ENCODE measurements at places on chromosomes 7 and 10.

DNA sequence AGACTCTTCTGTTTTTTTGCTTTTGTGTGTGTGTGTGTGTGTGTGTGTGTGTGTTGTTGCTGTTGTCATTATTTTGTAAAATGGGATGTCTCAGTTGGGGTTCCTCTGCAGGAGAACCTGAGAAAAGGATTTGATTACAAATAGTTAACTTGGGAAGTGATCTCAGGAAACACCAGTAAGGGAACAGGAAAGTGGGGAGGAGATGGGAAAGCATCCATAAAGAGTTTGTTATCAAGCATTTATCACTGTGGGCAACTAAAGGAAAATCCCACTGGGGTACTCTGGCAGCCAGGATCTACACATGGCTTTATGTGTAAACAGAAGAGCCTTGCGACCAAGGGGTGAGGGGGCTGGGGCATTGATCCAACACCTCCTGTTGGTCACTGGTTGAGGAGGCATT, 485.4 kb downstream of the KCNMA1 start:
- DNase-seq: no peak

GRCh38 chr10:30800368-30800767, 170.8 kb upstream of the LYZL2 start:
- DNase-seq: no peak

GRCh38 chr10:102492983-102493382, 9.5 kb downstream of the ACTR1A start:
- DNase-seq: no peak

DNA sequence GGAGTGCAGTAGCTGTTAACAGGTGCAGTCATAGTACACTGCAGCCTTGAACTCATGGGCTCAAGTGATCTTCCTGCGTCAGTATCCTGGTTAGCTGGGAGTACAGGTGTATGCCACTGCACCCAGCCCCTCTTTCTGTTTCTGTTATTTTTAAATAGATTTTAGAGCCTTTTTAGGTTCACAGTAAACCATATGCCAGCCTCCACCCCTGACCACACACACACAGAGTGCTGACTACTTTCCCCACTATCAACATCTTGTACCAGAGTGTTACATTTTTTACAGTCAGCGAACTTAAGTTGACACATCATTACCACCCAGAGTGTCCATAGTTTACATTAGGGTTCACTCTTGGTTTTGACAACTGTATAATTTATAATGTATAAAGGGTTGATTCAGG, 32.1 kb downstream of the MARCHF5 start:
- DNase-seq: no peak

- no peak for DNase-seq
These were observed 7.8 kb downstream of the SHH start for GRCh38 chr7:155804431-155804831.

- peak; percentile 94 for DNase-seq
These were observed 168.0 kb downstream of the PTPN20 start for GRCh38 chr10:47079204-47079580.

- peak; percentile 94 for DNase-seq
These were observed 142.8 kb upstream of the CALCR start for GRCh38 chr7:93717217-93717900.

- DNase-seq: no peak
These were observed 304.3 kb downstream of the PTPRN2 start for GRCh38 chr7:158283016-158283974.

DNA sequence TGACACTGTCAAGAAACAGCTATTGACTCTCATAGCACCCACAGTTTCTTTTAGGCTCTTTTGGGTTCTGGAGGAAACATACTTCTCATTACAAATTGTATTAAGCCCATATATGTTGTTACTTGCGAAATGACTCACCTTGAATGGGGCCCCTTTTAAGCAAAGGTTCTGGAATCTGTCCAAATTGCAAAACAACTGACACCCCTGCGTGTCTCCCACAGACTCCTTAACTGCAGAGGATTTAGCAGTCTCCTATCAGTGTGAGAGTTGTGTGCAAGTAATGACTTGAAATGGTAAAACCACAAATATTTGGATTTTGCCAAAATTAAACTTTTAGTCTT, 192.3 kb downstream of the DNAJC1 start:
- peak; percentile 79 for DNase-seq

DNA sequence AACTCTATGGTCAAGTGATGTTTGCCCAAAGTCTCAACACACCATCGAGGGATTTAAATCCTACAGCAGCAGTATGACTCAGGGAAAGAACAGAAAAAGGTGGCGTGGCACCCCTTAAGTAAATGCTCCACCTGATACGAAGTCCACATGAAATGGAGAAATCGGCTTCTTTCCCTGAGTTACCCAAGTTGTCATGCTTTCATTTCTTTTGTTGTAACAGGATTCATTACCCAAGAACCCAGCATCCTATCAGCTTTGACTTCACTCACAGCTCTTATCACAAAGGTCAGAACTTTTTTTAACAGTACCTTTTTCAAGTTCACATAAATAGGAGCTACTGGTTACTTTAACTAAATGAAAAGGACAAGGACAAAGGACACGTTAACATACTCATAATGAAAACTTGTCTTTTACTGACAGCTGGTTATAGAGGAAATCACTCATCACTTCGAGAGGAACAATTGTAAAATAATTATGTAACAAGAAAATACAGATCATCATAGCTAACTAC, 219.8 kb upstream of the FRMD4A start:
- no peak for DNase-seq

- no peak for DNase-seq
These were observed 408.3 kb upstream of the ANKRD30A start for GRCh38 chr10:36717118-36717517.

- DNase-seq: peak; percentile 7
These were observed 40.8 kb upstream of the HECW1 start for GRCh38 chr7:43071604-43072003.

DNA sequence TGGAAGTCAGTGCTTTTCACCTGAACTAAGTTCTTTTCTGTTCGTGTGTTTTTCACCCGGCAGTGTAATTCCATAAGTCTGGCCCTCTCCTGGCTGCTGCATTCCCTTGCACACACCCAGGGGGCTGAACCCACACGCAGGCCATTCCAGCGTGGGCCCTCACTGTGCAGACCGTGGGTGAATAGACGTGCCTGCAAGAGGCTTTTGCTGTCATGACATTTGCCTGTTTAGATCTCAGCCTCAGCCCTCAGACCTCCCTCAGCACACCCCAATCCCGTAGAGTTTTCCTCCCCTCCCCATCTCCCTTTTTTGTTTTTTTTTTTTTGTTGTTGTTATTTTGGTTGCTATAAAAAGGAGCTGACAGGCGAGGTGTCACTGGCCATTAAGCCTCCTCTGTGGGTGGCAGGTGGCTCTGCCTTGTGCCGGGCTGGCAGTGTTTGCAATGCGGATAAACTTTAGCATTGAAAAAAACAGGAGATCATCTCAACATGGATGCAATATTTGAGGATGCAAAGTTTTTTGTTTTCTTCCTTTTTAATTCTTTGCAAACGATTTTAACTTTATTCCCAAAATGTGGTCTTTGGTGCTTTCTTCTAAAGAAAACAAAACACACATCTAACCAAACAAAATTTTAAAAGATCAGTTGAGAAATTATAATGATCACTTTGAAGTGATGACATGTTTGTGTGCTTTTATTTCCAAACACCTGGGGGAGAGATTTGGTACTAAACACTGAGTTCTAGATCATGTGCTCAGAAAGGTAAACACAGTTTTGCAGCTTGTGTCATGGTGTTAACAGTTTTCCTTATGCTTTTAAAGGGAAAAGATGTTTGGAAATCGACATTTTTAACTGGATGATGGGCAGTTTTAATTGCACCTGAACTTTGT, 58.8 kb downstream of the WDR37 start:
- DNase-seq: no peak

- DNase-seq: no peak
These were observed 41.1 kb downstream of the PTPRZ1 start for GRCh38 chr7:121913947-121914675.

DNA sequence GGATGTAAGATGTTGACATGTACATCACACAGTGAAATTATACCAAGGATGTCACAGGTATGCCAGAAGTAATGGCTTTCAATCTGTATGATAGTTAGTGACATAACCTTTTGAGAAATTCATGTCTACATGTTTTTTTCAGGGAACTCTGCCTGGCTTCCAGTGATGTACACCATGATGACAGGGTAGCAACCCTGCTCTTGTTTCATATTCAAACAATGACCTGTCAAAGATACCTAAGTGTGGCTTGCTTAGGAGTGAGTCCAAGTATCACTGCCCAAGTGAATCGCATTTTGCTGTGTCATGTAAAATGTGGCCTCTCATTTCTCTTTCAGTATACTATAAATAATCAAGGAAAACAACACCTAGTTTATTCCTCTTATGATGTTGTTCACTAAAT, 205.8 kb upstream of the DKK1 start:
- DNase-seq: no peak

- DNase-seq: no peak
These were observed 62.9 kb downstream of the ELMO1 start for GRCh38 chr7:37385787-37386186.

DNA sequence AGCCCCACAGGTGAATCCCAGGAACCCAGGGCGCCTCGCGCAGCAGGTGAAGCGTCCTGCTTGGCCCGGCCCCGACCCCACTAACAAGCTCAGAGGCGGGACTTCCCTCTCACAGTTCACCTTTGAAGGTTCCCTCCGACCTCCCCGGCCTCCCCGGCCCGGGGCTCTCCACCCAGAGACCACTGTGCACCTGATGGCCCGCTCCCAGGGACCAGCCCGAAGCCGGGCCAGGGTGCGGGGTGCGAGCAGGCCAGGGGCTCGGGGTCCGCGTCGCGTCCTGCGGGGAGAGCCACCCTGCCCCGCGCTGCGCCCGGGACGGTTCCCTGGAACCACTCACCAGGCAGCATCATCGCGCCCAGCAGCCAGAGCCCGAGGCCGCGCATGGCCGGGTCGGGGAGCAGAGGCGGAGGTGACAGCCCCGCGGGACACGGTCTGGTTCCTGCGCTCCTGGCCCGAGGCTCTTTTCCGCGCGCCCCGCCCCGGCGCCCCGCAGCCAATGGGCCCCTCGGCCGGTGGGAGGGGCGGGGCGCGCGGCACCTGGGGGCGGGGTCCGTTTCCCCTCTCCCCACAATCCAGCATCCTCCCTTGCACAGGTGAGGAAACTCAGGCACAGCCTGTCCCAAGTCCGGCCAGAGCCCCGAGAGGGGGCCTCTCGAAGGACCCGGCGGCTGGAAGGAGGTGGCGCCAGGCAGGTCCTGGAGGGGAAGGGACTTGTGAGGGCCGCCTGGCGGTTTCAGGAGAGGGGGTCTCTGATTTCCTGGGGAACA, at the start of gene ADAM8:
ADAM8 (minus strand) TSS at position 434 of the 767 bp plus-strand sequence; CDS start at position 383, 51 bp downstream.
- no peak for DNase-seq

DNA sequence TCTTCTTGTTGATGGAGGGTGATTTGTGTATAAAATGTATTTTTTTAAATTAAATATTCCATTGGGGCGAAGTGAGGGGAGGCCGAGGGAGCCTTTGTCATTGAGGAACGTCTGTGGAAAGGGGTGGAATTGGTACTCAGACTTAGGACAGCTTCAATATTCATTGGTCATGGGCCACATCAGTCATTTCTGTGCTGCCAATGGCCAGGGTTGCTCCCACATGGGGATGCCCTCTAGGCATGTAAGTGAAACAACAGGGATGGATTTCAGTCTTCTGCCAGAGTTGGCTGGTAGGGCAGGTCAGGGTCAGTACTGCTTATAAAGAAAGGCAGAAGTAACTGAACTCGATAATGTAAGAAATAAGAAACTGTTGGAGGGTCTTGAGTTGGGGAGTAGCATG, 47.2 kb downstream of the NEURL1 start:
- peak; percentile 38 for DNase-seq

DNA sequence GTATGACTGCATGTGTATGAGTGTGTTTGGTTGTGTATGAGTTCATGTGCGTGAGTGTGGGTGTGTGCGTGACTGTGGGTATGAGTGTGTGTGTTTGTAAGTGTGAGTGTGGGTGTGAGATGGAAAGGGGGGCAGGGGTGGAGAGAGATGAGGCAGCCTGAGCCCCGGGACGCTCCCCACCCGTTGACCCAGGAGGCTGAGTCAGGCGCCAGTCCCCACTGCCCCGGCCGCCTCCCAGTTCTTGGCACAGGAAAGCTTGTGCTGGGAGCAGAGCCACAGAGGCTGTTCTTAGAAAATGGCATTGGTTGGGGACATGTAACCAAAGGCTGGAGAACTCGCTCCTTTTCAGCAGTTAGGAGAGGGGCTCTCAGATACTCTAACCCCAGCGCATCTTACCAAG, 27.8 kb upstream of the NUB1 start:
- DNase-seq: peak; percentile 17

DNA sequence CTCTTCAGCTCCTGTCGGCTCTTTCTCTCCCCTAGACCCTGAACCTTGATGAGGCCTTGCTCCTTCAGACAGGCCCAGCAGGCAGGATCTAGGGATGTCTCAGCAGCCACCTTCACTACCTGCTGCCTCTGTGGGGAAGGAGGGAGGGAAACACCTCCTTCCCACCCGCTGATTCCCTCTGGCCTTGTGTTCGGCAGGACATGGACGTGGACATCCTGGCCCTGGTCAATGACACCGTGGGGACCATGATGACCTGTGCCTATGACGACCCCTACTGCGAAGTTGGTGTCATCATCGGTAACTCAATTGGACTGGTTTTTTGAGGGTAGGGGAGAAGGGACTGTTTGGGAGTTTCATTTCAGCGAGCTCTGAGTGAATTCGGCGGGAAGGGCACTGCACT, 20.3 kb downstream of the HKDC1 start:
- no peak for DNase-seq

GRCh38 chr10:4125776-4126175, 340.8 kb upstream of the KLF6 start:
- DNase-seq: no peak

- no peak for DNase-seq
These were observed 1.3 kb downstream of the FBXL15 start for GRCh38 chr10:102421757-102422512.

DNA sequence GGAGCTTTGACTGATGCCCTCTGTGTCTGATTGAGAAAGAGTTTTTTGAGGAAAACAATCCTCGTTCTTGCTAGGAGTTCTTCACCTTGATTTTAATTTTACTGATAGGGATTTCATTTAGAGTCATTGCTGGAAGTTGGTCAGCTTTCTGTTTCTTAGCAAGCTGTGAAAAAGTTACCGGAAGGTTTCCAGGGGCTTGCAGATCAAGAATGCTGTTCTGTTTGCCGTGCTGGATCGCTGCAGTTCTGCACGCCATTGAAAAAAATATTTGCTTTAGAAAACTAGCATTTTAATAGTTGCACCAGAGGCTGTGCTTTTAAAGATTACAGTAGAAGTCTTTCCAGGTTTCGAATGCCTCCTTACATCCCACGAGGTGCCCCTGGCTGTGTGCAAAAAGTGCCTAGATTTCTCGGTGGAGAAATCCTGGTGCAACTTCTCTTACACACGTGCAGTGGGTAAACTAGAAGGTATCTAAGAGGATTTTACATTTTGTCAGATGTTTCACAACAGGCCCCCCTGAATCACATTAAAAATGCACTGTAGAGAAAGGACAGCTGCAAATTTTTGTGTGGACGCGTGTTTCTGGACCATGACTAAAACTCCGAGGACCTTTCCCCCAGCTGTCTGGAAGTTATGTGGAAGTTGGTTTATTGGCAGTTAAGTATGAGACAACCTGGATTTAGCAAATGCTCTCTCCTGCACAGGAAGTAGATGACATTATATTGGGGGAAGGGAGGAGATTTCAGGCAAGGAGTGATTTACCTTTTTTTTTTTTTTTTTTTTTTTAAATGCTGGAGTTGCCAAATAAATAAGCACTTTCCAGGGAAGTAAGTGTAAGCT, 5.8 kb downstream of the TCF7L2 start:
- peak; percentile 76 for DNase-seq
